ENCODE measurements at places on chromosomes 1 and 21.

- DNase-seq = no peak
These were observed 57.8 kb downstream of the RUNX3 start for GRCh38 chr1:24872061-24872850.

DNA sequence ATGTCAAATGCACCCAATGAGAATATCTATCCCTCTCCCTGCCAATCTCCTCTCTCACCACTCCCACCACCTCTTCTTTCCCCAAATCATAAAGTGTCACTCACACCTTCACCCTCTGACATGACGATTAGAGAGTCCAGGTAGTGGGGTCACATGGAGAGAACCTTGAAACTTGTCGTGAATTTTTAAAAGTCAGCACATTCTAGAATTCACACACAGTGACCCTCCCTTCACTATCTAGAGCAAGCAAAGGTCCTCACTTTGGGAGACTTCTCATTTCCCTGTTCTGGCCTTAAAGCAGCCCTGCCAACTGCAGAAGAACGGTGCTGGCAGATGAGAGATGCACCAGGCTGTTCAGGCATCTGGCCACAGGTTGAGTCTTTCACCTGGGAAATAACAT, 61.9 kb downstream of the CD34 start:
- no peak for DNase-seq

DNA sequence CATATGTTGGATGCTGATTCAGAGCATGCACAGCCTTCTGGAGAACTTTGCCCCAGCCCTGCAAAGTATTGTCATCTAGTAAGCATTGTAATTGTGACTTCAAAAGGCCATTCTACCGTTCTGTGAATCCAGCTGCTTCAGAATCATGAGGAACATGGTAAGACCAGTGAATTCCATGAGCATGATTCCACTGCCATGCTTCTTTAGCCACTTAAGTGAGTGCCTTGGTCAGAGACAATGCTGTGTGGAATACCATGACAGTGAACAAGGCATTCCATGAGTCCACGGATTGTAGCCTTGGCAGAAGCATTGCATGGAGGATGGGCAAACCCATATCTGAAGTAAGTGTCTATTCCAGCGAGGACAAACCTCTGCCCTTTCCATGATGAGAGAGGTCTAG, 123.7 kb downstream of the S1PR1 start:
- no peak for DNase-seq

GRCh38 chr1:232587141-232588008, 42.6 kb downstream of the SIPA1L2 start:
- no peak for DNase-seq

DNA sequence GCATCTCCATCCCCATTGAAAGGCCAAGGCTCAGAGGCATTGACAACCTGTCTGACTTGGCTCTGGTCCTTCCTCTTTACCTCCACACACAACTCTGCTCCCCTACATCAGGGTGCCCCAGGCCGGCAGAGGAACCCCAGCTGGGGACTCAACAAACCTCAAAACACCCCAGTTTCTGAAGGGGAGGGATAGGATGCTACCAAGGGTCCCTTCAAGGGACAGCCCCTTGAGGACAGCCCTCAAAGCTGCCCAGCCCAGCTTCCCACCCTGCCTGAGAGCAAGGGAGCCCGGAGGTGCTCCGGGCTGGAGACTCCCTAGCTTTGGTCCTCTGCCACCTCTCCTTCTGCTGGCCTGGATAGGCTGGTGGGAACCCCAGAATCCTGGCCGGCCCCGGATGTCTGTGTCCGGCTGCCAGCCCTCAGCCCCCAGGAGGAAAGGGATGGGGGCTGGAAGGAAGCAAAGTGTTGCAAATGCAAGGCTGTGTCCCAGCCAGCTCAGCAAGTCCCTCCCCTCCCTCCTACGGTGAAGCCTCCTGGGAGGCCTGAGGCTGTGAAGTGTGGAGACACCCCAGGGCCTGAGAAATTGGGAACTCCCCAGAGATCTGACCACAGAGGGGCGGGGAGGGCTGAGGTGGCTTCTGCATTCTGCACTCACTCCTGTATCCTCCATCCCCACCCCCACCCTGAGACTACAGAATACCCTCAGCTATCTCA, 1.1 kb upstream of the MARCKSL1 start:
- no peak for DNase-seq

DNA sequence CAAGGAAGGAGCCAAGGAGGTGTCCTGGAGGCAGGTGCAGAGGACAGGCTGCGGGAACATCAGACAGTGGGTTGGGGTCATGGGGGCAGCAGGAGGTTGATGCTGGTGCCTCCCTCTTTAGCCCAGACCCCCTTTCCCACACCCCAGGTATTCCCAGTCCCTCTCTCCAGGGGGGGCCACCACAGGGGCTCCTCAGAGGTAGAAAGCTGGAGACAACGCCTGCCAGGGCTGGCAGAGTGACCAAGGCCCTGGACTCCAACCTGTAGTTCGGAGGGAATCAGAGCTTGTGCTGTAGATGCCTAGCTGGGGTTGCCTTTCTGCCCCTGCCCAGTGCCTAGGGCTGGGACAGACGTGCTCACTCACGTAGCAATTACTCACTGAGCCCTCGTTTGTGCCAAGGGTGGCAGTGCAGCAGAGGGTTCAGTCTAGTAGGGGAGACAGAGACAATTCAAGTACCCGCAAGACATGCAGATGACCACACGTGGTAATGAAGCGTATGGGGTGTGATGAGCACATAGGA, 148.2 kb downstream of the PTPRU start:
- no peak for DNase-seq

GRCh38 chr1:52723260-52723659, 3.0 kb upstream of the ZYG11B start:
- DNase-seq = no peak

DNA sequence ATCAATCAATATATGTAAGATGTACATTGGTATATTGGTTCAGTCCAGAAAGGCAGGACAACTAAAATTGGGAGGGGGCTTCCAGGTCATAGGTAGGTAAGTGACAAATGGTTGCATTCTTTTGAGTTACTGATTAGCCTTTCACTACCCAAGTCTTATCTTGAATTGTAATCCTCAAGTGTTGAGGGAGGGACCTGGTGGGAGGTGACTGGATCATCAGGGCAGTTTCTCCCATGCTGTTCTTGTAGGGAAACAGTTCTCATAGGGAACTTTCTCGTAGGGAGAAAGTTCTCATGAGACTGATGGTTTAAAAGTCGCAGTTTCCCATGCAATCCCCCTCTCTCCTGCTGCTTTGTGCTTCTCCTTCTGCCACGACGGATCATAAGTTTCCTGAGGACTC, 809.2 kb downstream of the KCNT2 start:
- no peak for DNase-seq

DNA sequence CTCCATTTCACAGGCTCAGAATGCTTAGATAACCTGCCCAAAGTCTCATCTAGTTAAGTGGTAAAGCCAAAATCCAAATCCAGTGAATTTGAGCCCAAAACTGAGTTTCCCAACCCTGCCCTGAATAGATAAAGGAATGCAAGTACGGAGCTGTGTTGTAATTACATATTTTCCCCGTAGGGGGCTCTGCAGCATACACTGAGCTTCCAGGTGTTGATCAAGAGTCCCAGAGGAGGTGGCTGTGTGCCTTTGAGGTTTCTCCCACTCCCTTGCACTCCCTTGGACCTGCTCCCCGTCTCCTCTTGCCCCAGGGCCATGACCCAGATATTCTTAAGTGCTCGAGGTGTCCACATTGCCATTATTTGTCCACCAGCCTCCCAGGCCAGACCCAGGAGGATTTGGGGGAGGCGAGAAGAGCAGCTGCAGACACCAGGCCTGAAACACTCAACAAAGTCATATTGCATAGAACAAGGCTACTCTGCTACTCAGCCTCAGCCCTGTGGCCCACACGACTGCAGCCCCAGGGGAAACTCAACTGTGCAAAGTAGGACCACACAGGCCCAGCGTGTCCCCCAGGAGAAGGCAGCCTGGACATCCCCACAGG, 18.4 kb upstream of the LY9 start:
- DNase-seq = no peak

DNA sequence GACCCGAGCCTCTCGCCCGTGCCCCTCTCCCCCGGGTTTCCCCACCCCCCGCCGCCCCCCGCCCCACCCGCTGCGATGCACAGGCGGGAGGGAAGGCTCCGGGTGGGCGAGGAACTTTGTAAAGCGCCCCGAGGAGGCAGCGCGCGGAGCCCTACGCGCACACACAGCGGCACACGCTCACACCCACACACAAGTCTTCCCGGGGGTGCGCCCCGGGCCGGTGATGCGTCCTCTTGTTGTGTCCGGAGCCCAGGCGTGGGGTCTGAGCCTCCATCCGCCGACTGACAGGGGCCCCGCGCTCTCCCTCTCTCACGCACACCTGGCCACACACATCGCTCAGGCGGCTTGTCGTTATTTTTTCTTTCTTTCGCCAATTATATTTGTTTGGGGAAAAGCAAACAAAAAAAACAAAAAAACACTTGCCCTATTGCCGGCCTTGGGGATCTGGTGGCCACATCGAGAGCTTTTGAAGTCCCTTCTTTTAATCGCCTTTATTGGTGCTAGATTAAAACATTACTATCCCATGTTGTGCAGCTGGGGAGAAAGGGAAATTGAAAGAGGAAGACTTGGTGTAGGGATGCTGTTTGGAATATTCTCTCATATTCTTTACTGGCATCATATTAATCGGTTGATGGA, 770 bp downstream of the NTNG1 start:
- DNase-seq = peak; percentile 6

DNA sequence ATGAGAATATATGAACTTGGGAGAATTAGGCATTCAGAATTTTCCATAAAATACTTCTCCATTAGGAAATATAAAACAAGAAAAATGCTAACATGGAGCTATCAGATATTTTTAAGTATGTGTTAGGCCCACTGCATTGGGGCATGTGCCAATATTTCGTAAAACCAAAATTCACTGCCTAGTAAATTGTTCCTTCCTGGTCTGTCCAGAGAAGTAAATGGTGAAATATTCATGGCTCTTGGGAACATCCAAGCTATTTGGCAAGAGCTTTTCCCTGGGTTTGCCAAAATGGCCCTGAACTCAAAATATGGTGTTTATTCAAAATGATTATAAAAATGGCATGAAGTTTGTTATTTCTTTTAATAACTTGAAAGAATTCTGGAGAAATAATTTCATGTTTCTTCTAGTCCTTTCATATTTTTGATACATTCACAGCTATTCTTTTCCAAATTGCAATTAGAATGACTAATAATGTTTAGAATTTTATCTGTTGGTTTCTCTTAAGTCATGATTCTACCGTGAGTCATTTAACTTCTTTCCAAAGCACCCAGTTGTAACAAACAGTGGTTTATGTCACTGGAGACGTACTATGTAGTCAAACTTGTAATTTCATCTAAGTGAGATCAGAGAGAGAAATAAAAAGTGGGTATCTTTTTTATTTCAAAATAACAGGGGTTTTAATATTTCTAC, 25.7 kb upstream of the SLC19A2 start:
- DNase-seq = no peak

- DNase-seq = no peak
These were observed 3.6 kb downstream of the NIBAN1 start for GRCh38 chr1:184970691-184971161.

DNA sequence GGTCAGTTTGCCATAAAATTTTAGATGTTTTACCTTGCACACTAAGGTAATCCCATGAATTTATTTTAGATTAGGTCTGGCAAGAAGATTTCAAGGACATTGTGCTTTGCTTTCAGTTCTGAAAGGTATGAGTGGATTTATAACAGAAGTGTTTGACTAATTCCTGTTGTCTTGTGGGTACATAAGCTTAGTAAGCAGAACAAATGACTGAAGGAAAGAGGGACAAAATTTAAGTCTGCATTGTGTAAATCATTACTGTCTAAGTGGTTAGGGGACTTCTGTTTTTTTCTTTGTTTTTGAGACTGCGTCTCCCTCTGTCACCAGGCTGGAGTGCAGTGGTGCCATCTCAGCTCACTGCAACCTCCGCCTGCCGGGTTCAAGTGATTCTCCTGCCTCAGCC, 60.1 kb downstream of the PKN2 start:
- DNase-seq = no peak

DNA sequence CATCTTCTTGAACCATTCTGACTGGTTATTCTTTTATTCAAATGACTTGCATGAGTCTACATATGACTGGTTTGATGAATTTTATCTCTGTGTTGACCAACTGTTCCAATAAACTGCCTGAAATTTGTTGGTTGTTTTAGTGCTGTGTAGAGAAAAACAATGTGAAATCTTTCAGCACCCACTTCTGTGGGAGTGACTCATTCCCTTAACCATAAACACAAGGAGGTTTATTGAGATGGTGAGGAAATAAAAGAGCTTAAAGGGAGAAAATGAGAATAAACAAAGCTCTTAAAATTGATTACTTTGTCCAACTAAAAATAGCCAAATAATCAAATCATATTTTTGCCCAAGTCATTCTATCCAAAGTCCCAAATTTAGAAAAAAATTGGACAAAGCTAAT, 341.1 kb downstream of the TGFB2 start:
- no peak for DNase-seq

- DNase-seq = no peak
These were observed 100.5 kb downstream of the NGF start for GRCh38 chr1:115237507-115237906.

GRCh38 chr1:204036882-204037655, 35.8 kb upstream of the SOX13 start:
- DNase-seq = no peak

DNA sequence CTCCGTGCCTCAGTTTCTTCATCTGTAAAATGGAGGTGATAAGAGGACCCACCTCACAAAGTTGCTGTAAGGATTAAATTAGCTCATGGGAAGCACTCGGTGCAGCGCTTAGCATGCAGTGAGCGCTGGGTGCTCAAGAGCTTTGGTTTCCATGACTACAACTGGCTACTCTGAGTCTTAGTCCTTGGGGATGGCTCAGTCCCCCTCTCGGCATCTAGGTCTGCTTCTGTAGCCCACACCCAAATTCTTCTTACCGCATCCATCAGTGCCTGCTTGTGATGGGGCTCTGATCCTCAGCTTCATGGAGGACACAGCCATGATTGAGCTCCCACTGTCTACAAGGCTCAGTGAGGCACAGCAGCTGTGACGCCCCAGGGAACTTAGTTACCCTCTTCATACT, 159.0 kb downstream of the ACTL8 start:
- no peak for DNase-seq

DNA sequence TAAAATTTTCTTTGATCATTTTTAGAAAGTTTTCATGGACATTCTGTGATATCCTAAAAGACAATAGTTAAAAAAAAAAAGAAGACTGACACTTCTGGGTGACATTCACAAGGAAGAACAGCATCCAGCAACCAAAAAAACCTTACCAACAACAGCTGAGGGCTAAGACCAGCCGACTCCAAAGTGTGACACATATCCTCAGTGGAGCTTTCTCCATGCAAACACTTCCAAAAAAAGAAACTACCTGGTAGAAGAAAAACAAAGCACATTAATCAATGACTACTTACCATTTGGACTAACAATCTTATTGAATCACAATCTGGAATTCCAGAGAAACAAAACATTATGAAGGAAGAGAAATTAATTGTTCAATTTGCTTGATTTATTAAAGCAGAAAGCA, 88.2 kb downstream of the IARS2 start:
- no peak for DNase-seq
